NCI-H1694 treated with DMSO at 0.1 percent for 48 hours (cell line): ENCODE measurements at places on chromosomes 16 and 17.

DNA sequence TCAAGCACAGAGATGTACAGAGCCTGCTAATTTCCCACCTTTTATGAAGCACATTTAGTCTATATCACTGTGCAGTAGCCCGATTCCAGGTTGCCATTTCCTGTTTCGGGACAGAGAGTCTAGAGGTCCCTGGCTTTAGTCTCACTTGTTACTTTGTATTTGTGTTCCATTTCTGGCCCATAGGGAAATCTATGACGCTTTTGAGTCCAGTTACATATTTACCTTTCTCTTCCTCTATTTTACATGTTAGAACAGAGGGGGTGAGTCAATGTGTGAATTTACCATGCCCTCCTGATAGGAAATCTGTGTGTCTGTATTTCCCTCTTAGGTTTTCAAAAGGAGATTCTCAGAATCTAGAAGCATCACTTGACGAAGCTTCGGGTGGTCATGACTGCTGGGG, 227.1 kb upstream of the ZFHX3 start:
- DNase-seq: no peak

DNA sequence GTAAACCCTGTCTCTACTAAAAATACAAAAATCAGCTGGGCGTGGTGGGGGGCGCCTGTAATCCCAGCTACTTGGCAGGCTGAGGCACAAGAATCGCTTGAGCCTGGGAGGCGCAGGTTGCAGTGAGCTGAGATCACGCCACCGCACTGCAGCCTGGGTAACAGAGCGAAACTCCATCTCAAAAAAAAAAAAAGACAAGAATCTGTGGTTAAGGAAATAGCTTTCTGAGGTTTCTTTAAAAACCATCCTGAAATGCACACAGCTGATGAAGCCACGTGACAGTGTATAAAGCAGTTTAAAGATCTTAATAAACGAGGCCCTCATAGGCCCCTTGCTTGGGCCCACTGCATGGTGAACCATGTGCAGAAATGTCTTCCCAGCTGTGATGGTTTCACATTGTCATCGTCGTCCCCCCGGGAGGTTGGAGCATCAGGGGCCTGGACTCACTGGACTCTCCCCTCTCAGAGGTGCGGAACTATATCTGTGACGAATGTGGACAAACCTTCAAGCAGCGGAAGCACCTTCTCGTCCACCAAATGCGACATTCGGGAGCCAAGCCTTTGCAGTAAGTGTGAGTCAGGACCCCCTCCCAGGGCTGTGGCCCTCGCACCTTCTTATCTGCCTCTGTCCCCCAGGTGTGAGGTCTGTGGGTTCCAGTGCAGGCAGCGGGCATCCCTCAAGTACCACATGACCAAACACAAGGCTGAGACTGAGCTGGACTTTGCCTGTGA, 16.2 kb downstream of the ZNF276 start:
- no peak for DNase-seq

- no peak for DNase-seq
Measured at GRCh38 chr16:21274172-21274726, 3.8 kb downstream of the CRYM start.

DNA sequence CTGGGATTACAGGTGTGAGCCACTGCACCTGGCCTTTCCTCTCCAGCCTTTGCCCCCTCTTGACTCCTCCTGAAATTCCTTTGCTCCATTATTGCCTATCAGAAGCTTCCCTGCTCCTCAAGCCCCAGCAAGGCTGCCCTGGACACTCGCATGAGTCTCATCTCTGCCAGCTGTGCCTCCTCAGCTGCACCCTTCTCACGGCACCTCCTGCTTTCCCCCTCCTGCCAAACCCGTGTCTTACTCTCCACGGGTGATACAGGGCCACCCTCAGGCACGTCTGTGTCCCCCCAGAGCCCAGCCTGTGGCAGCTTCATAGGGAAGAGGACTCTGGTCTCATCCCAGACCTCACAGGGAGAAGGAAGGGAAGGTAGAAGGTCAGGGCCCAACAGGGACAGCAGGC, 15.4 kb downstream of the G6PC3 start:
- DNase-seq: no peak

GRCh38 chr17:8935191-8935590, 30.3 kb downstream of the PIK3R5 start:
- no peak for DNase-seq

- DNase-seq: no peak
Measured at GRCh38 chr16:31693733-31694132, 166.0 kb downstream of the AHSP start.

- no peak for DNase-seq
Measured at GRCh38 chr17:64276961-64277505, 14.0 kb upstream of the TEX2 start.

- no peak for DNase-seq
Measured at GRCh38 chr16:66481943-66482390, 54.9 kb downstream of the BEAN1 start.

- no peak for DNase-seq
Measured at GRCh38 chr16:54125751-54126655, 160.6 kb downstream of the IRX3 start.

- DNase-seq: no peak
Measured at GRCh38 chr17:1473841-1474240, 17.8 kb upstream of the CRK start.

DNA sequence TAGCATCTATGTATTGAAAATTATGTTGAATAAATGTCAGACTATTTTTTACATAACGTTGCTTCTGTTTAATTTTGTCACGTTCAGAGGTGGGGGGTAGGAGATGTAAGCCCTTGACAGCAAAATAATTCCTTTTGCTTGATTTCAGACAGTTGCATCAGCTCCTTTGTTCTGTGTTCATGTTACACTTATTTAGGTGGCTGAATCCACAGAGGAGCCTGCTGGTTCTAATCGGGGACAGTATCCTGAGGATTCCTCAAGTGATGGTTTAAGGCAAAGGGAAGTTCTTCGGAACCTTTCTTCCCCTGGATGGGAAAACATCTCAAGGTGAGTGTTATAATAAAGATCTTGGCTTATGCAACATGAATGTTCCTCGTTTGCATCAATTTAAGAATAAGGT, 4.5 kb downstream of the HERPUD1 start:
- DNase-seq: no peak

DNA sequence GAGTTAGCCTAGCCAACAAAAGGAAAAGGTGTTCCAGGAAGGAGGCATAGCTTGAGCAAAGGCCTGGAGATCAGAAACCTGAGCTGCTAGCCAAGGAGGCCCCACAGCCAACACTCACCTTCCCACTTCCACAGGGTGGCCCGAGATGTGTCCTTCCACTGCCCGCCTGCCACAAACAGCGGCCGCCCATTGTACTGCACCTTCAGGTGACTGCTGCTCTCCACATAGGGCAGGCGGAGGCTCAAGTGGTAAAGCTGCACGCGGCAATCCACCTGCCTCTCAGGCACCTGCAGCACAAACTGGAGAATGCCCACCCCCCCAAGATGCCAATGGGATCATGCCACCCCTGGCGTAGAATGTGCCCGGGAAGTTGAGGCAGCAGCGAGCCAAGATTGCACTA, 111.5 kb downstream of the RMI2 start:
- no peak for DNase-seq

- DNase-seq: no peak
Measured at GRCh38 chr17:41264599-41264998, 579 bp upstream of the KRTAP9-6 start.

DNA sequence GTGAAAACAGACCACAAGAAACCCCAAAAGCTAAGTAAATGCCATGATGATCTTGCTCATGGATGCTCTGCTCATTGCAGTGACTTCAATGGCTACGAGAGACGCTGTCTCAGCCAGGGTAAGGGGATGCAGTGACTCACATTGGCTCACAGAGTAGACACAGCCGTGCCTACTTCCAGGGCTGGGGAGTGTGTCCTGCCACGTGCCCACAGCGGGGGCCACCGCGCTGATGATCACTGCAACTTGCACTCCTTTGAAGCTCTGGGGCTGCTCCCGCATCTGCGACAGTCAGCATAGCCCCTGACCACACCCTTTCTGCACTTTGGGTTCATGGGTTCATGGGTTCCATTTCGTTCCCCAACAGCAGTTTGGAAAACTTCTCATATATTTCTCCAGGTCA, 231.4 kb upstream of the RPL38 start:
- DNase-seq: no peak

DNA sequence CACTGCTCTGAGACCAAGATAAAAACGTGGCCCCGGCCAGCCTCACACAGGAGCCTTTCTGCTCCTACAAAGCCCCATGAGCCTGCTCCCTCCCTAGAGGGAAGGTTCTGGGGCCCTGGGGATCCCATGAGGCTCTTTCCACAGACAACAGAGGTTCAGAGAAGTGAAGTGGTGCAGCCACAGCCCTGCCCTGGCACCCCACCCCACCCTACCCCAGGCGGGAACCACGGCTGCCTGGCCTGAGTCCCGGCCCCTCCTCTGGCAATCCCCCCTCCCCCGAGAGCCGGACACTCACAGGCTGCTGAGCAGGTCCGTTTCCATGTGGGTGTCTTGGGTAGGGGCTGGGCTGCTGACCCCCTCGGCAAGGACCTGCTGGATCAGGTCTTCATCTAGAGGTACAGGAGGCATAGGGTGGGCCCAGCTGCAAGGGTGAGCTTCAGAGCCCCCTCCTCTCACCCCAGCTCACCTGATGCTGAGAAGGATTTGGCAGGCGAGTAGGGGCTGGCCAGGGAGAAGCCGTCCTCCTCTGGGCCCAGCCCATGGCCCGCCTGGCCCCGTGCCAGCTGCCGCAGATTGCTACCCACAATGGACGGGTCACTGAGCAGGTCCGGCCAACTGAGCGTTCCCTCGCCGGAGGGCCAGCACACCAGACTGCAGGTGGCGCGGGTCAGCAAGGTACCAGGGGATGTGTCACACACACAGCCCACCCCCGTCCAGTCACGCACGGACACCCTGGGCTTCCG, 38.7 kb downstream of the PKD1 start:
- DNase-seq: no peak

DNA sequence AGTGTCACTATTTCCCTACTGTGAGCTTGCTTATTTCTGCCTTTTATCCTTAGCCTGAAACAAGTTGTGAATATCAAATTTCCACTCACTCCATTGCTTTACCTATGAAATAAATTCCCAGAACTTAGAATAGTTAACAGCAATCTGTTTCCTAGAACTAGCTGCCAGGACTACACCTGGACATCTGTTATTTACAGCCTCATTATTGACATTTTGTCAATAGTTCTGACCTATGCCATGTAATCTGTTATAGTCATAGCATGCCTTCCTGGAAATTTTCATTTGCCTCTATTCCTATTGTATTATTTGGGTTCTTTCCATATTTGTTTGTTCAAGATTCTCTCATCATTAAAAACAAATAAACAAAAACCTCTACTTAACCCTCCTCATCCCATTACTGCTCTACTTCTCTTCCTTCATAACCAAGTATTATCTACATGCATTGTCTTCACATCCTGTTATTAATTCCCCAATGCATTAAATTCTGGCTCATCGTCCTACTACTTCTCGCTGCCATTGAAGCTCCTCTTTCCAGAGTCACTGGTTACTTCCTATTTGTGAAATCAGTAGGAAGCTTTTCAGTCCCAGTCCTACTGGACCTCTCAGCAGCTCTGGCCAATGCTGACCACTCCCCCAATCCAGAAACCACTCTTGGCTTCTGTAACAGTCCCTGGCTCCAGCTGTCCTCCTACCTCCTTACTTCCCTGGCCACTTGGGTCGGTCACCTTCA, 55.3 kb downstream of the PIGL start:
- no peak for DNase-seq

- no peak for DNase-seq
Measured at GRCh38 chr16:70568601-70569237, 45.1 kb downstream of the SF3B3 start.

- DNase-seq: peak; percentile 89
Measured at GRCh38 chr16:4522051-4522581, 16.5 kb downstream of the CDIP1 start.

DNA sequence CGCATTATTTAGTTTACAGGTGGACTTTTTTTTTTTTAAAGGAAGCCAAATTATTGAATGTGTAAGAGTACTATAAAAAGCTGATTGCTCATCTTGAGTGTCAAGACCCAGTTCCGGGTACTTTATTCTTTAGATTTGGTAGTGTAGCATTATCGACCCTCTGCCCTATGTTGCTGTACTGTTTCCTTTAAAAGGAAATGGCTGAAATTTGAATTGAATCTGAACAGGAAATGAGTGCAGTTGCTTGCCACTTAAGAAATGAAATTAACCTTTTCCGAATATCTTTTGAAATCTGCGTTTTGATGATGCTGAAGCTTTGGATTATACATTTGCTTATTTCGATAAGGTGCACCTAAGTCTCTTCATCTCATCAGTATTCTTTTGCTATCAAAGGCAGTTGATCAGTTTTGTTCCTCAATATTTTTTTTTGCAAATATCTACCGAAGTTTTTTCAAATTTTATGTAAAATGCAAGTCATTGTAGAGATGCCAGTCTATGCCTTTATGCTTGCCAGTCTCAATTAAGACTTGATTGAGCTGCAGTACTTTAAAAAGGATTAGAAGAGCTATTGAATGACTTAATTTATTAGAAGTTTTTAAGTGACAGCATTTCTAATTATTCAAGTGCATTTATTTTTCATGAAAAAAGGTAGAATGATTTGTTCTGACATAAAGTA, 1.8 kb downstream of the GGNBP2 start:
- no peak for DNase-seq

- no peak for DNase-seq
Measured at GRCh38 chr17:51064061-51064735, 56.5 kb downstream of the SPAG9 start.

GRCh38 chr17:59838052-59838916, 54.5 kb downstream of the TUBD1 start:
- DNase-seq: no peak

- DNase-seq: no peak
Measured at GRCh38 chr16:53865494-53865863, 161.5 kb downstream of the FTO start.

- DNase-seq: no peak
Measured at GRCh38 chr16:57800200-57801097, 1.8 kb downstream of the KIFC3 start.

DNA sequence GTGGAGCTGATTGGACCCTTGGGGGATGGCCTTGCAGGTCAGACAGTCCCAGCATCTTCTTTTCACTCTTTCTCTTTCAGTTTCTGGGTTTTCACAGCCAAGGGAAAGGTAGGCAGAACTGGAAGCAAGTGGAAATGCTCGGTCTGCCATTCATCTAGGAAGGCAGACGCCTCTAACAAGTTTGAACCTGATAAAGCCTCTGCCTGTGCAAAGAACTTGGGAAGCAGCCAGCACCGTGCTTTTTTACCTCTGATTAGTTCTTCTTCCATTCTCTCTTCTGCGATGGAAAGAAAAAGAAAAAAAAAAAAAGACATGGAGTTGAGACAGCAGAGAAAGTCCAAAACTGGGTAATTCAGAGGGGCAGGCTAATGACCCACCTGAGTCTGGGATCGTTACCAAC, 997.8 kb upstream of the EEF2KMT start:
- peak; percentile 42 for DNase-seq
